ENCODE measurements at places on chromosomes 13 and 19.

DNA sequence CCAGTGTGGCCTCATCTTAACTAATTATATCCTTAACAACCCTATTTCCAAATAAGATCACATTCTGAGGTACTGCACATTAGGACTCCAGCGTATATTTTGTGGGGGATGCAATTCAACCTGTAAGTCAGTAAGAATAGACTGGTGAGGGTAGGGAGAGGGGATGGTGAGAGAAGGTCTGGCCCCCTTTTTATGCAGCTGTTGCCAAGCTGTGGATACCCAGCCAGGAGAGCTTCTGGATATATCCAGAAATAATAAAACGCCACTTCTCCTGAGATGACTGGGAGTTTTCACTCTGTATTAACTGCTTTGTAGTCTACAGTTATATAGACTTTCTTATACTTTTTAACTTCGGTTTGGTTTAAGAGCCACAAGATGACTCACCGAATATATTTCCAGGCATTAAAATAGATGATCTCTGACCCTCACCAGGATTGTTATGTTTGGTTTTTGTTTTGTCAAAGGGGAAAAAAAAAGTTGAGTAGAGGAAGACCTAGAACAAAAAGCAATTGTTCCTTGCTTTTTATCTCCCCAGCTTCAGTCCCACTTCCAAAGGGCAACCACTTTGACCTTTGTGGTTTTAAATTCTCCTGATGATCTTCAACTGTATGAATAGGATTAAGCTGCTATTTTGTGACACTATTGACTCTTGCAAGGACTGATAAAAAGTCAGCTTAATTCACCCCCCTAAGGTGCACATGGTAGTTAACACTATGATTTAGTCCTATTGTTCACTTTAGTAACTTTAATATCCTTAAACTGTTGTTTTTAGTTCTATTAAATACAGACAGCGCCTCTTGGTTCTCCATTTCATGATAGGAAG is 3.1 kb upstream of the NEK3 start:
- DNase-seq: no peak

GRCh38 chr13:87941226-87941625 is 270.1 kb downstream of the SLITRK5 start:
- no peak for DNase-seq

- no peak for DNase-seq
These were observed 24.5 kb downstream of the IPO5 start for GRCh38 chr13:97977982-97978381.

DNA sequence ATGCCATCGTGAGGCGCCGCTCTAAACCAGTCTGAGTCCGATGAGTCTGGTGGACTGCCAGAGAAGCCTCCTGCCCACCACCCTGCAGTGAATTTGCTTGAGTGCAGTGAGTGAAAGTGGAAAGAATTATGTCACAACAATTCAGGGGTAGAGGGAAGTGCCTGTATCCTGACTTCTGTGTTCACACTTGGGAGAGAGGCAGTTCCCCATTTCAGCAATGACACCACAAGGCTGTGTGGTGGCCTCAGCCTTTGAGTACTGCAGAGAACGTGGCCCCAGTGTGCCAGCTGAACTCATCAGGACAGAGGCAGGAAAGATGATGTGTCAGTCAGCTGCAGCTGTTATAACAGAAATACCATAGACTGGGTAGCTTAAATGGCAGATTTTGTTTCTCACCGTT is 155.6 kb downstream of the COG6 start:
- no peak for DNase-seq

- no peak for DNase-seq
These were observed 2.4 kb downstream of the PCSK4 start for GRCh38 chr19:1487576-1488281.

- DNase-seq: no peak
These were observed 1.1 kb downstream of the INSR start for GRCh38 chr19:7292950-7293761.

DNA sequence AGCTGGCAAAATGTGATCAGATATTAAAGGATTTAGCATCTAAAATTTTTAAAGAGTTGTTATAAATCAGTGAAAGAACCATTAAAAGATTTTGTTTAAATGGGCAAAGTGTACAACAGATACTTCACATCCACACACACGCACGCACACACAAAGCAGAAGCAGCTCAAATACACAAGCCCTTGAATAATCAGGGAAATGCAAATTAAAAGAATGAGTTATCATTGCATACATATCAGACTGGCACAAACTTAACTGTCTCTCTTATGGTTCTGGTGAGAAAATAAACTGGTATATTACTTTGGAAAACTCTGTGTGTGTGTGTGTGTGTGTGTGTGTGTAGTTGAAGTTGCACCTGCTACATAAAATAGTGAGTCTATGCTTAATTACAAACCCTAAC is 59.3 kb downstream of the CRYL1 start:
- no peak for DNase-seq

GRCh38 chr19:51168564-51169282 is 26.6 kb downstream of the SIGLEC7 start:
- peak; percentile 9 for DNase-seq

DNA sequence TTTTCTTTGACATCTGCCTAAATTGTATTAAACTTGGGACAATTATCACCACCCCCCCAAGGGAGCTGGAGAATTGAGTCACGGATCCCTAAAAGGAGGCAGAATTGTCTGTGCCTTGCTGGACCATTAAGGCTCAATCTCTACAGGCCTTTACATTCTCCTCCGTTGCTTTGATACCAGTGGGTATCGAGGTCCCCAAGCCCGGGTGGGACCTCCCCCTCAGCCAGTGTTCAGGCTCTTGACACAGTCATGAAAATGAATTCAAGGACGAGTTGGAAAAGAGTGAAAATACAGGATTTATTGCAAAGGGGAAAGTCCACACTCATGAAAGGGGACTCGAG is 5.6 kb downstream of the PPP1R15A start:
- peak; percentile 41 for DNase-seq

DNA sequence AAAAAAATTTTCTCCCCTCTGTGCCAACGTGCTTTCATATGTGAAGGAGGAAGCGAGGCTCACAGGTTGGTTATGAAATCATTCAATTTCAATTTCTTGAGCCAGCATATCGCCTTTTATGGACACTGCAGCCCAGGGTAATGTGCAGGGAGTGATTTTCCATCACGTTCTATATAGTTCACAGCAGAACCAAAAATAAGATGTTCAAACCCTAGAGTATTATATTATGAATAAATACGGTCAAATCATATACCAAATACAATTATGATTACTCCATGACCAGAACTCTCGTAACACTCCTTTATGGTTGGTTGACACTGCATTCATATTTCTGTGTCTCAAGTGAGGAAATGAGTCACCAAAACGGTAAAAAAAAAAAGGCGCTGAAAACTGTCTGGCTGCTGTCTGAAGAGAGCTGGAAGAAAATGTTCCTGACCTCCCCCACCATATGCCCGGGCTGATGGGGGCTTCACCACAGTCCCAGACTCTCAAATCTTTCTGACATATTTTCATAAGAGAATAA is 75.8 kb upstream of the UBAC2 start:
- peak; percentile 13 for DNase-seq

GRCh38 chr13:28110414-28110813 is 10.0 kb upstream of the FLT3 start:
- no peak for DNase-seq

DNA sequence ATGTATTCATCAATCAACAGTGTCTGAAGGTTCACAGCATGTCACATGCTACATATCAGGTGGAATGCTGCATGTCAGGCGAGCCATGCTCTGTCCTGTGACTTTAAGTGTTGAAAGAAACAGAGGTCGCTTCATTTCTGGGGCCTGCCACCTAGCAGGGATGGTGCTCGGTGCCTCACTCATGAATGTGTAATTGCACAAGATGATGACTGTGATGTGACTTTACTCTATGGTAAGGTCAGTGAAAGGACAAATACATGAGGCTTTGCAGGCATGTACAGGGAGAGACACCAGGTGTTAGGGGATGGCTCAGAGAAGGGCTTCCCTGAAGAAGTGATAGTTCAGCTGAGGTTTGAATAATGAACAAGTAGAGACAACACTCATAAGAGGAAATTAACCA is 66.7 kb downstream of the FRY start:
- no peak for DNase-seq

All from CD4-positive, alpha-beta T cell treated with Interleukin-10 for 1 hour (primary cell).